Stimulated activated CD8-positive, alpha-beta memory T cell treated with anti-CD3 and anti-CD28 coated beads, Interleukin-15, amount 100 ng/mL, for 4 hours (primary cell): ENCODE measurements at places on chromosomes 1 and 21.

- DNase-seq = no peak
These were observed 206.8 kb upstream of the ESRRG start for GRCh38 chr1:216929870-216930582.

DNA sequence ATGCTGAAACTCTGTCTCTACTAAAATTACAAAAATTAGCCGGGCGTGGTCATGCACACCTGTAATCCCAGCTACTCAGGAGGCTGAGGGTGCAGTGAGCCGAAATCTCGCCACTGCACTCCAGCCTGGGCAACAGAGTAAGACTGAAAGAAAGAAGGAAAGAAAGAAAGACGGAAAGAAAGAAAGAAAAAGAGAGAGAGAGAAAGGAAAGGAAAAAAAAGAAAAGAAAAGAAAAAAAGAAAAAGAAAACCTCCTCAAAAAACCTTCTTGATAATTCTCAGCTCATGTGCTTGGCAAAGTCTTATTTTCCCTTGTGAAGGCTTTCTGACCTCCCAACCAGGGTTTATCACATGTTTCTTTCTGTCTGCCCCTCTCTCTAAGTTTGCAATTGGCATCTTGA is 7.3 kb downstream of the NID1 start:
- no peak for DNase-seq

DNA sequence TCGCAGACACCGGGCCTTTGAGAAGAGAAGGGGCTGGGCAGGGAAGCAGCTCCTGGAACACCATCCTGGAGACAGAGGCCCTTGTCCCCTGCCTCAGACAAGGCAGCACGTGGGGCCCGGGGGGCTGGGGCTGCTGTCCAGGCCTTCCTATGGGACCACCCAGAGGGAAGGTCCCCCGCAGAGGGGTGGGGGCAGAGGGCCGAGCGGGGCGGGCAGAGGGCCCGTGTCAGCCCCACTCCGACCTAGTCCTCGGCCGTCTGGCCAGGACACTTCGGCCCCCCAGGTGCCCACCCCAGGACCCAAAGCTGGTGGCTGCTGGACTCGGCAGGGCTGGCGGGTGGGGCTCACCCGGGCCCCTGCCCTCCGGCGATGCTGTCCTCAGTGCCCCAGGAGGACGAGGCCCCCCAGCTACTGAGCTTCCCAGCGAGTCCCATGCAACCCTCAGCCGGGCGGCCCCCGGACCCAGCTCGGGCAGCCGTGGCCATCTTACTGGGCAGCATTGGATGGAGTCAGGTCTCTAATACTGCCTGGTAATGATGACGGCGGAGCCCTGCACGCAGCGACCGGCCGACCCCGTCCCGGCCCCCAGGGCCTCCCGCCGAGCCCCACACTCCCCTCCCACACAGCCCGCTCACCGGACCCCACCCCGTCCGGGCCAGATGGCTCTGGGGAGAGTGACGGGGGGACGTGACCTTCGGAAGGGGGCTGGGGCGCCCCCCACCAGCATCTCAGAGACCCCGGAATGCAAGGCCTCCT is 6.9 kb upstream of the TTLL10 start:
- no peak for DNase-seq

DNA sequence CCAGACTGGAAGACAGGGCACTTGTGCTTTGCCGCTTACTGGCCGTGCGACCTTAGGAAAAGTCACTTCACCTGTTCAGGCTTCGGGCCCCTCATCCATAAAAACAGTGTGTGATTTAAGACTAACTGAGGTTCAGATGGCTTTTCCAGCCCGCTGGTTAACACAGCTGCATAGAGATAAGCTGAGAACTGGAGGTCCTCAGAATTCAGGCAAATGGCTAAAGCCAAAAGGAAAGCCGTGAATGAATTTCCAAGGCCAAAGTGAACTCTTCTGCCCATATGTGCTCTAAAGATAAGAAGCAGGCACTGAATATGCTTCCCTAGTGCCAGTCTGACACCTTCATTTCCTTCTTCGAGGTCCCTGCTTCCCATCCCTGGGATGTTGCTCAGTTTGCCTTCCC is 23.5 kb upstream of the SARS1 start:
- no peak for DNase-seq

- DNase-seq = no peak
These were observed 1.1 kb upstream of the IGSF9 start for GRCh38 chr1:159946242-159947187.

DNA sequence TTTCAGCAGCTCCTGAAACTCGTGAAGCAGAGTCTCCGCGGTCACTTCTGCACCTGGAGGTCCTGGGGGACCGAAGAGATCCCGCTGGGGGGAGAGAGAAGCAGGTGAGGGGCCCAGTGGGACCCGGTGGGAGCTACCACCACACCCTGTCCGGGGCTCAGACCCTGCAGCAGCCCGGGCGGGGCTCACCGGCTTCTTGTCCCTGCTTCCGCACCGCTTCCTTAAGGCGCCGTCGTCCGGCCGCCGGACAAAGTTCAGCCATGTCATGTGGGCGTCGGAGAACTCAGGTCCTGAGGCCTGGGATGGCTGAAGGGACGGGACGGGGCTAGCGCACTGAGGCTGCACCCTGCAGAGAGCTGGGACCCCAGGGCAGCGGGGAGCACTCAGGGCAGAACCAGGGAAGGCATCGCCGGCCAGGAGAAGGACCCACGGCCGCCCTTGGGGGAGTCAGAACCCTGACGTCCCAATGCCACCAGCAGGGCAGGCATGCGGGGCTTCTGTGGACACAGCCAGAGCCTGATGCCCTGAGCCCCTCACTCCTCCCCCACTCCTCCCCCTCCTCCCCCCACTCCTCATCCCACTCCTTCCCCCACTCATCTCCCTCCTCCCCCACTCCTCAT is 2.2 kb downstream of the C1QTNF12 start:
- no peak for DNase-seq

DNA sequence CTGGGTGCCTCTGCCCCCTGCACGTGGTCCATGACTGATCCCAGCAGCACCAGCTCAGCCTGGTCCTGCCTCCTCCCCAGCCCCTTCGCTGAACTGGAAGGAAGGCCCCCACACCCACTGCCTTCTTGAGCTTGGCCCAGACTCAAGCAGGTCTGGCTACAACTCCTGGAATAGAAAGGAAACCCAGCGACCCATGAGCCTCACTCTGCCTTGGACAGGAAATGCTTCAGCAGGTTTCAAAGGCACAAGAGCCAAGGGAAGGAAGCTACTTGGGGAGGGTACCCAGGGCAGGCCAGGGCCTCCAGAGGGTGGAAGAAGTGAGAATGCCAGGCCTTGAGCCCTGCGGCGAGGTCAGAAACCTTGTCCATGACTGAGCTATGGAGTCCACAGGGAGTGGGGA is 35.9 kb upstream of the RD3 start:
- no peak for DNase-seq

DNA sequence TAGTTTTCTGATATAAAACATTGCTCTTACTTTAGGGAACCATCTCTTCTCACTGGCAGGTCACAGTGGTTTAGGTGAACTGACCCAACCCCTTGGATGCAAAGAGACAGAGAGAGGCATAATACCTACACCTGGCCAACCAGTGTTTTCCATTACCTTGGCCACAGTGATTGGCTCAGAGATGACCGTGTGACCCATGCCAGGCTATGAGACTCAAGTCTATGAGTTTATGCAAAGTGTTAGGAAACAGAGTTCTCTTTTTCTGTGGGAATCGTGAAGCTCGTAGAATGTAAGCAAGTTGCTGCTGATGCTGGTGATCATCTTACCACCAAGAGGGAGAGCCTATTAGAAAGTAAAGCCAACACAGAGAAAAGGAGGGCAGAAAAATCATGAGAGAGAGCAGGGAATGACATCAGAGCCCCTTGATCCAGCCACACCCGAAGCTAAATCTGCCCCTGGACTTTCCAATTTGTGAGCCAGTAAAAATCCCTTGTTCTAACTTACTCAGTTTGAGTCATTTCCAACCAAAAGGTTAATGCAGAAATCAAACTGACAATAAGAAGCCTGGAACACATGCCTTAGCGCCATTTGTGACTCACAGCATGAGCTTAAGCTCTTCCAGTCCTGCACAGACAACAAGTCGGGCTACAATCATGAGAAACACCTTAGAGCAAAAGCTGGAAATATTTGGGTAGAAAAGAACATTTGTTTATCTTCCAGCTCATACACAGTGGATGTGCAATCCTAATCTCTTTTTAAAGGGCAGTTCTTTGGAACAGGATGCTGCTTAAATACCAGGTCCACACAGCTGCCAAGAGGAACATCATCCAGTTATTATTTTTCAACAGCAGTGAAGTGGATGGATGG is 81.3 kb upstream of the KAZN start:
- DNase-seq = no peak

DNA sequence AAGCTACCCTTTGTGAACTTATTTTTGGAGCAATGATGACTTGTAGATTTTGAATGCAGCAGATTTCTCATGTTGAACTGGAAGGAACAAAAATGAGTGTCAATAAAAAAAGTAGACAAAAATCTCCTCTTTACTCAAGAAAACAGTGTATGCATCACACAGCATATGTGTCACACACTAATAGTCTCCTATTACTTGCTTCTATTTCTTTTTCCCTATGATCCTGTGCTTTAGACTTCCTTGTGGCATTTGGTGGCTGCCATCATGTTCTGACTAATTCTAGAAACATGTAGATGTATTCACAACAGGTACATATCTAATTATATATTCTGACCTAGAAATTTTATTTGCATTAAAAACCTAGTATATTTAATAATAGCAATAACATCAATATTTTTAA is 14.3 kb downstream of the RC3H1 start:
- no peak for DNase-seq

DNA sequence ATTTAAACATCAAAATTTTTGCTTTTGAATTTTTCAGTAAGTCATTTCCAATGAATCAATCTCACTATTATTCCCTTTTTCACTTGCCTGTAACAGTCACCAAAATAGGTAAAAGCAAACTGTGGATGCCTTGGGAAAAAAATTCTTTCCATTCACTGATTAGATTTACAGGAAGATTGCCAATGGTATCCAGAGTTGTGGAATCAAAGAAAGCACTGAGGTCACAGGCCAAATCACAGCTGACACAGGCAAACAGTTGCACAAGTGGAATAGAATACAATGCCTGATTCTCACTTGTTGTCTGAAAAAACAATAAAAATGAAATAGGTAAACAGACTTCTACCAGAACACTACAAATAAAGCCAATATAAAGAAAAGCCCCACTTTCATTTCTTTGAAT is 48.4 kb downstream of the LTN1 start:
- no peak for DNase-seq

GRCh38 chr1:197441999-197442414 is 174.0 kb downstream of the CRB1 start:
- DNase-seq = no peak

DNA sequence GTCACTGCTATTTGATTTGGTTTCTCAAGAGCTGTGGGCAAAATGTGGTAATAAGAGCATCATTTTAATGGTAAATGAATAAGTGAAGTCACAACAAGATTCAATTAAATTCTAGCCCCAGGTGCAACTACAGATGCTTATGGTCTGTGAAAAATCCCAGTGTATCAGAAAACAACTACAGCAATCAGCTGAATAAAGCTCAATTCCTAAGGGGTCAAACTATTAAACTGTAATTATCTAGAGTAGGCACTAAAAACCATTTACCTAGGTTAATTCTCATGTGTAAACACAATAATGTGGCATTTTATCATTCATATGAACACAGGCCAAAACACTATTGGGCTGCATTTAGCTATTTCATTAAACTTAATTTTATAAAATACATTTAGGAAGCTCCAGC is 9.6 kb downstream of the TARBP1 start:
- DNase-seq = no peak

DNA sequence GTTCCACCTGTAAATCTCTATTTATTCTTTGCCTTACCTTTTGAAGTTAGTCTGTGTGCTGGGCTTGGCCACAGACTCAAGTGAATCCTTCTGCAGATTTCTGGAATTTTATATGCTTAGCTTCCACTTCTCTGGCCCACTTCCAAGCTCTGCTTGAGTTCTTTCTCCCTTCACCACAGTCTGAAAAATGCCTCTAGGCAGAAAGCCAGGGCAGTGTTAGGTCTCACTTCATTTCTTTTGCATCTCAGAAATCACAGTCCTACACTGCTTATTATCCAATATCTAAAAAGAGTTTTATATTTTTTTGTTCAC is 48.9 kb downstream of the INKA2 start:
- no peak for DNase-seq

DNA sequence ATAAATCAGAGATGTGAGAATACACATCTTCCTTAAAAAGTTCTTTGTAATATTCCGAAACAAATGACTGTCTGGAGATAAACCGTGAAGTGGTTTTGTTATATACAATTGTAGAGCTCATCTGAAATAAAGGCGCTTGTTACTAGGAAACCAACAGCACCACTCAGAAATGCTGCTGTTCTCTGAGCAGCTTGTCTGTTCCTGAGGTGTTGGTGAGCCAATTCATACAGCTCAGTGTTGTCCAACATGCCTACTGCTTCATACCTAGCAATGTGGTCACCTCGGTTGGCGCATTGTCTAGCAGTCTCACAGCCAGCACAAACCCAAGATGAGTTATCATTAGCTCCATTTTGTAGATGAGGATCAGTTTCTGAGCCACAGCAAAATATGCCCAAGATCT is 44.4 kb downstream of the GFI1 start:
- no peak for DNase-seq

- no peak for DNase-seq
These were observed 134.6 kb upstream of the LRRC7 start for GRCh38 chr1:69433073-69433472.

DNA sequence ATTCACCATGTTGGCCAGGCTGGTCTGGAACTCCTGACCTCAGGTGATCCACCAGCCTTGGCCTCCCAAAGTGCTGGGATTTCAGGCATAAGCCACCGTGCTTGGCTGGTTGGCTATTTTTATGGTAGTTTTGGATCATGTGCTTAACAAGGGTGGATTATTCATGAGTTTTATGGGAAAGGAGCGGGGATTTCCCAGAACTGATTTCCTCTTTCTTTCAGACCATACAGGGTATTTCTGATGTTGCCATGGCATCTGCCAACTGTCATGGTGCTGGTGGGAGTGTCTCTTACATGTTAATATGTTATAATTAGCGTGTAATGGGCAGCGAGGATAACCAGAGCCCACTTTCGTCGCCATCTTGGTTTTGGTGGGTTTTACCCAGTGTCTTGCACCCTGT is 3.2 kb downstream of the TRPM2 start:
- no peak for DNase-seq

DNA sequence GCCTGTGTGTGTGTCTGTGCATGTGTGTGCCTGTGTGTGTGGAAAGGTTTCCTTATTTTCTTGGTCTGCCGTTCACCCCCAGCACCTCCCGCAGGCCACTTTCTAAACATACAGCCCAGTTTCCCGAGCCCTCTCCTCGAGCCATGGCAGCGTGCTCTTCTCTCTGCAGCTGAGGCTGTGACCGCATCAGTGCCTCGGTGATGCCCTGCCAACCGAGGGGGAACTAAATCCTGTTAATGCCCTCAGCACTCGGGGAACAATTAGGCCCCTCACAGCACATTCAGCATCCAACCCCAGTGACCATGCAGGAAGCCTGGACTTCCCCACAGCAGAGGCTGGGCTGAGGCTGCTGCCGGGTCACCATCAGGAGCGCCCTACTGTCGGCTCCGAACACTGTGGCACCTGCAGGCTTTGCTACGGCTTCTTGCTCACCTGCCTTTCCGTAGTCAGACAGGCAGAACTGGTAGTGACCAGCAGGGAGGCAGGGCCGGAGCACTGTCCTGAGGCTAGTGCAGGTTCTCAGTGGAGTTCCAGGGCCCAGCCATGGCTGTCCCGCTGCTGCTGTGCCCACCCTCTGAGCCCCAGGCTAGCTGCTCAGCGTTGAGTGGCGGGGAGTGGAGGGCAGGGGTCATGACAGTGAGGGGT is 8.1 kb downstream of the GPR137B start:
- DNase-seq = no peak

GRCh38 chr1:83000286-83000685 is 998.6 kb downstream of the TTLL7 start:
- DNase-seq = no peak
